ENCODE measurements at places on chromosomes 3 and 15.

GRCh38 chr3:157190380-157190872 lies 30.5 kb upstream of the CCNL1 start:
- no peak for DNase-seq

DNA sequence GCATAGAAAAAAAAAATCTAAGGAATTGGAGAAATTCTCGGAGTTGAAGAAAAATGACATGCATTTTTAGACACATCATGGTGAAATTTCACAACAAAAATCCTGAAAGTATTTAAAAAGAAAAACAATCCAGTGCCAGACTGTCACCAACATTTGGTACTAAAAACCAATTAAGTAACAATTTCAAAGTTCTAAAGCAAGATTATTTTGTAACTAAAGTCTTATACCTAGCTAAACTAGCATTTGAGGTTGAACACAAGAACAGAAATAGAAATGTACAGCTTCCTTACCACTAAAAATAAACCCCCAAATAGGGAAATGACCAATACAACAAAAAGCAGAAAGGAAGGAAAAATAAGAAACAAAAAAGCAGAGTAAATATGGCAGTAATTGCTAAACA lies 11.9 kb downstream of the TOMM70 start:
- no peak for DNase-seq

GRCh38 chr15:98967096-98967495 lies 40.5 kb downstream of the PGPEP1L start:
- DNase-seq, result no peak

GRCh38 chr3:193829781-193830180 lies 236.8 kb downstream of the OPA1 start:
- peak; percentile 41 for DNase-seq

GRCh38 chr15:69623392-69624154 lies 171.0 kb downstream of the RPLP1 start:
- DNase-seq, result no peak

- DNase-seq, result peak; percentile 69
Measured at GRCh38 chr3:195153130-195153529, 117.8 kb downstream of the XXYLT1 start.

DNA sequence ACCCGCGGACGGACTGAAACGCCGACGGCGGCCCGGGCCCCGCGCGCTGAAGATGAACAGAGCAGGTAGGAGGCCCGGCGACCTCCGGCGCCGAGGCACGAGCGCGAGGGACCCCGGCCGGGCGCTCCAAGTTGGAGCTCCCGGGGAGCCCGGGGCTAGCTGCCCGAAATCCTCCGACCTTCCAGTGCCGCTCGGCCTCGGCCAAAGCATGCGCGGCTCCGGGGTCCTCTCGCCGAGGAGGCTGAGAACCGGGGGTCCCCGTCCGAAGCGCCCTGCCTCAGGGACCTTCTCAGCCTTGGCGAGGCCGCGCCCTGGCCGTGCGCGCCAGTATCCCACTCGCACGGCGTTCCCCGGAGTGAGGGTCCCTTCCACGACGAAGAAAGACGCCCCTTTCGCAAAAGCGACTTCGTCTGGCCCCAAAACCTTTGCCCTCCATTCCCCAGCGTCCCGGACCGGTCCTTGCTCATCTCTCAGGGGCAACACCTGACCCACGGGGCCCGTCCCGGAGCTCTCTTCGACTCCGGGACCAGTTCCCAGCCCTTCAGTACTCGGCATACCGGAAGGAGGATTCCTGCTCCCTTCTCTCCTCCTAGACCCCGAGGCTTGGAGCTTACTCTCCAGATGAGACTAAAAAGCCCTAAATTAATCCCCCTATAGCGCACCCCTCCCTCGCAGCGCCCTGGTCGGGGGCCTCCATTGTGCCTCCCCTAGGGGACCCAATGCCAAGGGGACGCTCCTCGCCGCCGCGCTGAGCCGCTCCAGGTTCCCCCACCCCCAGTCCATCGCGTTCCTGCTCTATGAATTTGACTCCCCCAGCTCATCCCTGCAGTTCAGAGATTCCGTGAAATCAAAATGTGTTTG lies 7.7 kb upstream of the FGD5 start:
- DNase-seq, result peak; percentile 43

DNA sequence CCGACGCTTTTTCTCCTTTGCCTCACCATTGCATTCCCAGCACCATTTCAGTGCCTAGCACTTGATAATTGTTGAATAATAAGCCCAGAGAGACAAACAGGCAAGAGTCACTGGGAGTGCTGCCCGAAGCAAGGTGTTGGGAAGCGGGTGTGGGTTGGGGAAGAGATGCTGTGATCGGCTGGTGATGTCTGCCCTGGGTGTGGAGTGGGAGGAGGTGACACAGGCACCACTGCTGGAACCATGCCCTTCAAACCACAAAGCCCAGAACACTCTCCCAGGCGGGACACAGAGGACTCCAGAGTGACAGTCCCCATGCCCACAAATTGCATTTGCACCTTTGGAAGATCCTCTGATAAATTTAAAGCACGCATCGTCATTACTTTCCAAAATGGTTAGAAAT lies 148.2 kb downstream of the CHSY1 start:
- no peak for DNase-seq

DNA sequence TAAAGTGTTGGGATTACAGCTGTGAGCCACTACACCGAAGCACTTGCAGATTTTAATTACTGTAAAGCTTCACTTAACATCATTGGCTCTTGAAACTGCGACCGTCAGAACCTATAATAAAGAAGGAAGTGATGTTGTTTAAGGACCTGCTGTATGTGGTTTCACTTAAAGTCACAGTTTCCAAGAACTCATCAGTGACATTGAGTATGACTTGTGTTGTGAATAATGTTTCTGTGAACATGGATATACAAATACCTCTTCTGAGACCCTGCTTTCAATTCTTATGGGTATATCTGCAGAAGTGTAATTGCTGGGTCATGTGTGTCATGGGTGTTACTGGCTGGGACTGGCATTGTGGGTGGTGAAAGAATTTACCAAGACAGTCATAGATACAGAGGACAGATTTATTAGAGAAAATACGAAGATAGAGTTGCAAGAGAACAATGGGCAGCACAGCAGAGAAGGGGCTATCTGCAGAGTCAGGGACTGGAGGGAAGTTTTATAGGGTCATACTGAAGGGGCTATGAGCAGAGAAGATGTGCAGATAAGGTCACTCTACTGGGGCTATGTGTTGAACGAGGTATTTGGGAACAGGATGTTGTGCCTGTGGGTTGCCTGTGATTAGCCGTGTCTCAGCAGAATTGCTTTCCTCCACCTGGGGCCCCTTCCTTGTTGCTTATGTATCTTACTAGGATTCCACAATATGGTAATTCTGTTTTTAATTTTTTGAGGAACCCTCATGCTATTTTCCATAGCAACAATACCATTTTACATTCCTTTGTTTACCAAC lies 4.5 kb downstream of the NDUFB5 start:
- no peak for DNase-seq

DNA sequence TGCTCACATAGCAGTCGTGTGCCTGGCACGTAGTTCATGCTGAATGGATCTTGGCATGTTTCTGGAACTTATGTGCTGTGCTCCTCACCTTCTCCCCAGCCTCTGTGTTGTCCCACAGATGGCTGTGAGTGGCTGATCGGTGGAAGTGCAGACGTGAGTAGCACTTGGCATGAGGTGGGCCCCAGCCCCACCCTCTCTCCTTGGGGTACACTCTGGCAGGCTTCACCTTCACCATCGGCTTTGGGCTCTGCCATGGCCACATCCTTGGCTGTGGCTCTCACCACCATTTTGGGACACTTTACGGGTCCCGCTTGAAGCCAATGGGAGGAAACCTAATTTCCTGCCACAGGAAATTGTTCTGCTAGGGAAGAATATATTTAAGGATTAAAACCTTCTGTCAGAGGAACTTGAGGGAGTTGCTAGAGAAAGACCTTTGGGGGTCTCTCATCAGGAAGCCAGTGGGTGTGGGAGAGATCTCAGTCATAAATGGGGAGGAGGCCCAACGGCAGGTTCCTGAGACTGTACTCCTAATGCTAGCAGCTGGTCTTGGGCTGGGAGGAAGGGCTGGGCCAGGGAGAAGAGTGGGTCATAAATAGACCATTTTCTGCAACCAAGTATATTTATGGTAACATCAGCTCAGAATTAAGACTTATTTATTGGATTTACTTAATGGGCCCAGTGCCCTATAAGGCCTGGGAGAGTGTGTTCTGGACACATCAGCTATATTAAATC lies 92.3 kb downstream of the SMAD3 start:
- no peak for DNase-seq

- no peak for DNase-seq
Measured at GRCh38 chr3:144822671-144823070, 851.0 kb downstream of the DIPK2A start.

DNA sequence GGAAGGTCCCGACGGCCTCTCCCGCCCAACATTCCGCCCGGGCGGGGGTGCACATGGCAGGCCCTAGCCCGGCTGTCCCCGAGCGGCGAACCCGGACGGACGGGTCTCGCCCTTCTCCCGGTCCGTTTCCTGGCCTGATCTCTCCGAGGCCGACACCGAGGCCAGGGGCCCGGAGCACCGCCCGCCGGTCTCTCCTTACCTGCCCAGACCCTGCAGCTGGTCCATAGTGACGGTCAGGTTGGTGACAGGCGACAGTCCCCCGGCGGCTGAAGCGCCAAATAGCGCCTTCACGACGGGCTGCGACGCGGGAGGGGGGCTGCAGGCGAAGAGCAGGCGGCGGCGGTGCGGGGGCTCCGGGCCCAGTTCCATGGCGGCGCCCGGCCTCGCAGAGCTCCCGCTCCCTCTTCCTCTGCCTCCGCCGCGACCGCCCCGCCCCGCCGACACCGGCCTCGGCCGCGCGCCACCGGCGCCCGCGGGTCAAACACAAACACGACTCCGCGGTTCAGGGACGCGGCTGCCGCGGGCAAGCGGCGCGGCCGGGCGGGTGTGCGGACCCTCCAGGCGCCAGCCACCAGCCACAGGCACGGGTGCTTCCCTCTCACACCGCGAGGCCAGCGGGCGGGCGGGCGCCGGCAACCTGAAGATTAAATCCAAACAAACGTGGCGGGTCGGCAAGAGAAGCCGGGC lies 495 bp downstream of the CDC25A start:
- no peak for DNase-seq

GRCh38 chr3:16207031-16207430 lies 32.6 kb downstream of the GALNT15 start:
- DNase-seq, result no peak

GRCh38 chr3:18872466-18872865 lies 275.8 kb upstream of the KCNH8 start:
- no peak for DNase-seq

- no peak for DNase-seq
Measured at GRCh38 chr3:36679384-36680200, 84.8 kb downstream of the DCLK3 start.

- DNase-seq, result no peak
Measured at GRCh38 chr3:6039971-6040370, 820.9 kb upstream of the GRM7 start.

DNA sequence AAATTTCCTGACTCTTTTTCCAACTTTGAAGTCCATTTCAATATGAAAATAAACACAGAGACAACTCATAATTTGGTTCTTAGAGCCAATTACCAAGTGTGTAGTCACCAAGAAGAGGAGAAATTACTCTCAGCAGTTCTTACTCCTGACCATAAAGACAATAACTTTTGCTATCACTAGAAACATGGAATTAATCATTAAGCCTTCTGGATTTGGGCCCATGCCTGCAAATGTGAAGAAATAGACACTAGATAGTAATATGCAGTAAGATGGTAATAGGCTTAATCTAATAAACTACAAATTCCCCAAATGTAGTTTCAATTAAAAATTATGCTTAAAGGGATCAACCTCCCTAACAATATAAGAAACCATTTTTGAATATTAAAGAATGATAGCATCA lies 185.1 kb upstream of the AGTR1 start:
- DNase-seq, result no peak

DNA sequence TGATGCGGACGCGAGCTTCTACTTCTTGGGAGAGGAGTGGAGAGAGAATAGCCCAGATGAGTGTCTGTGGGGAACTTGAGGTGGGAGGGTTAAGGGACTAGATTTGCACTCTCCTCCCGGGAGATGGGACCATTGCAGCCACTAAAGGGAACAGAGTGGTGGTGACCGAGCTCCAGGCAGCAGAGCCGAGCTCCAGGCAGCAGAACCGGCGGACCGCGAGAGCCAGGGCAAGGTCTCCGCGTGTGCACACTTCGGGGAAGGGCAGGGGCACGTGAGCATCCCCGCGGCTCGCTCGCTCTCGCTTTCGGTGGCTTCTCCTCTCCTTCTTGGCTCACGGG lies 1.1 kb downstream of the IGDCC3 start:
- peak; percentile 47 for DNase-seq

DNA sequence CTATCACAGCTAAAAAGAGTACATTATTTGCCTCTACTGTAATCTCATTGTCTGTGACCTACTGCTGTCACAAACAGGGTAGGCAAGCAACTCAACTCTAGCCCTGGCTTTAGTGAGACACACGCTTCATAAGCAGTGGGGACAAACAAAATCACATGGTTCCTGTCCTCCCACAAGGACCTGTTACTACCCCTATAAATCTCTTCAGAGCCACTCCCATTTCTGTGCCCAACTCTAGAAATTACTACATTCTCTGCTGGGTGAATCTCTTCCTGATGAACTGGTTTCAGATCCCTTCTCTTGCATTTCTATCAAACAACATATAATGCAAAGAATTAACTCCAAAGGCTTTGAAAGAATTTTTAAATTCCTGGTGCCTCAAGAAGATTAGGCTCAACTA lies 117.3 kb downstream of the DMXL2 start:
- DNase-seq, result no peak

GRCh38 chr3:158909870-158910269 lies 108.0 kb downstream of the MFSD1 start:
- peak; percentile 33 for DNase-seq

DNA sequence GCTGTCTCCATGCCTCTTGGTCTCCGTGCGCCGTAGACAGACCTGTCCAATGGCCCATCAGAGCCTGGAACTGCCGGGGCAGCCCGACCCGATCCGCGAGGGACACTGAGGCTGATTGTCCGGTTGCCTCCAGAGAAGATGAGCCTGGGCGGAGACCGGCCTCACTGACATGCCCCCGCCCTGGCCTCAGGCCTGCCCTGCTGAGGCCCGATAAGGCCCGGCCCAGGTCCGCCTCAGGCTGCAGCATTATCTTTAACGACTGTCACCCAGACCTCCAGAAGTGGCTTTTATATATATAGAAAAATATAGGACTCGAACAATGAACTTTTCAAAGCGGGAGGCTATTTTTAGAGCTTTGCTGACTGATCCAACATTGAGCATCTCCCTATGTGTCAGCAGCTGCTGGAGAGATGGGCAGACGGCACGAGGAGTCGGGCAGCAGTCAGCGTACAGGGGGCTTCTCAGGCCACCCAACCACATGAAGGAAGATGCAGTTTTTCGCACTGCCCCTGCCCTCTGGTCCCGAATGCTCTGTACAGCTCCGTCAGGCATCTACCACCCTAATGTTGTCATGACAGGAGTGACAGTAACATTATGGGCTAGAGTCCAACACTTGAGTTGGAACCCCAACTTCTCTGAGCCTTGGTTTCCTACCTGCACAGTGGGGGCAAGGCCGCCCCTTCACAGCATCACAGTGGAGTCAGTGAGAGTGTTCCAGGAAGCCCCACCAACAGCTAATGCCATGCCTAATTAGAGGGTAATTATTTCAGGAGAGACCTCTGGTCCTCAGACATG lies 112.0 kb upstream of the RPL32 start:
- no peak for DNase-seq
